ENCODE measurements at places on chromosomes 2 and 18. TPM values are rescaled to one million over a fixed set of nuclear protein-coding genes. Genes with fewer than 3 reads are reported as not detected.
A peak's percentile ranks its signal among the peaks of the same experiment; 100 is the strongest.

CFAP53 gene
- not detected for total RNA-seq

NEB gene
- 7.7 TPM for total RNA-seq

ASB18 gene
- not detected for total RNA-seq

CREG2 gene
- total RNA-seq: not detected

CNTNAP5 gene
- total RNA-seq: not detected

CXCR4 gene
- total RNA-seq: 6.8 TPM

TRABD2A gene
- total RNA-seq: 1.7 TPM

TEKT4 gene
- not detected for total RNA-seq

KIAA2012 gene
- total RNA-seq: not detected

STAM2 gene
- 37.4 TPM for total RNA-seq

SIX3 gene
- not detected for total RNA-seq

- no peak for DNase-seq
These were observed 240.0 kb downstream of the WDR7 start for GRCh38 chr18:56891116-56891515.

GRCh38 chr2:6576302-6576701, 289.4 kb downstream of the CMPK2 start:
- DNase-seq: no peak

GRCh38 chr18:28735731-28736130, 558.8 kb upstream of the CDH2 start:
- no peak for DNase-seq

DNA sequence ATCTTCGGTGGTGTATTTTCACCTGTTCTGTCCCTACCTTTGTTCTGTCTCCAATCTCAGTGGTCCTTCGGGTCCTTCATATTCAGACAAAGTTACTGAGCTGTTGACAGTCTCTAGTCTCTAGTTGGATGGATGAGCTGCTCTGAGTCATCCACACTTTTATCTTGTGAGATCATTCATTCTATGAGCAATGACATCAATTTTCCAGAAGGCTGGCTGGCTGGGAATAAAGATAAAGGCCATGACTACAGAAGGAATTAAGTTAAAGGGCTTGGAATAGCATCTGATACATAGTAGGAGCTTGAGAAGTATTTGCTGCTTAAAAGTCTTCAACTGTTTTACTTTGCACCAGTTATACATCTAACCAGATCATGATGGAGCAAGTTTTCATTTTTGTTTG, 43.1 kb upstream of the SLC39A10 start:
- no peak for DNase-seq

DNA sequence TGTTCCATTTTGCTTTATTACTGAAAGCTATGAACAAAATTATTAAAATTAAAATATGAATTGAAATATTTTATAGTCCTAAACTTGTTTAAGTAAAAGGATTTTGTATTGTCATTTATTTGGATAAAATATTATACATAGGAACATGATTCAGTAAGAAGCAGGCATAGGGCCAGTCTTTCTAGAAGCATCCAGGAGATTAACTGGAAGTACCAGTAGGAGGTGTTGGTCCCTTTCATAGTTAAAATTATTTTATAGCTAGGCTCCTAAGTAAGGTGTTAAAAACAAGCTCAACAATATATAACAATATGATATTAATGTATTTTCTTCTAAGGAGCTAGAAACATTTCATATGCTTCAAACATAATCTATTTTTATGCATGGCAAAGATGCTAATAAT, 43.7 kb downstream of the FIGN start:
- DNase-seq: no peak

- no peak for DNase-seq
These were observed 737.9 kb upstream of the SALL3 start for GRCh38 chr18:78241535-78242253.

DNA sequence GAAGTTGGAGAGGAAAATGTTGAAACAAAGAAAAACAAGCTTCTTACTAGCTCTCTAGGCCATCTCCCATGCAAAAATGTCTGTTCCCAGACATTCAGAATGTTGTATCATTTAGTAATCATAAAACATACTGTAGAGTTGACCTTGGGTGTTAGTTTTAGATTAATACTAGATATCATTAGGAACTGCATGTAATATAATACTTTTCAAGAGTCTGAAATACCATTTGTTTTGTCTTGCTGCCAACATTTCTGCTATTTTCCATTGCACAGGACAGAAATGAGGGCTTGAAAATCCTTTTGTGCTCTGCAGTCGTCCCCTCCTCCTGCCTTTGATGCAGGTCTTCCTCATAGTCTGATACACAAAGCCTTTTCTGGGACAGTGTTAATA, 89.5 kb upstream of the RBMS1 start:
- no peak for DNase-seq

- DNase-seq: peak; percentile 63
These were observed 76.2 kb downstream of the KIAA2012 start for GRCh38 chr2:202149155-202149762.

DNA sequence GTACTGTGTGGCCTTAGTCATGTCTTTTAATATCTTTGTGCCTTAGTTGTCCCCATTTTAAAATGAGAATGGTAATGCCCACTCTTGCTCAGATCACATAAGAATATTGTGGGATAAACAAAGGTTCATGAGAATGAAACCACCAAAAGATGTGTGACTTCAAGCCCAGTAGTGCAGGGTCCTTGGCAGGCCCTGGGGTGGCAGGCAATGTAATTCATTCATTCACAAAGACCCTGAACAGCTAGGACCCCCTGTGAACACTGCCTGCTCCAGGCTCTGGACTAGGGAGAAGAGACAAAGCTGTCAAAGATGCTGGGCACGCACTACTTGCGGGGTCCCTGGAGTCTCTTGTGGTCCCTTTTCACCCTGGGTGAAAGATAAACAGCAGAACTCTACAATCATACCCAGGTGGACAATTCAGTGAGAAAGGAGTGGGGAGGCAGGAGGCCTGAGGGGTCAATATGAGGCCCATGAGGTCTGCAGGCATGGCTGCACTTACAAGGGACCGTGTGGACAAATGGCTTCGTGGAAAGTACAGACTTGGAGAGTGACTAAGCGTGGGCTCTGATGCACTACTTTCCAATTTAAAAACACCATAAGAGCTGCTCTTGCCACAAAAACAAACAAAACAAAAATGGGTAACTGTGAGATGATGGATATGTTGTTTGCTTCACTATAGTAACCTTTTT, 136.1 kb downstream of the SMAD7 start:
- peak; percentile 40 for DNase-seq

DNA sequence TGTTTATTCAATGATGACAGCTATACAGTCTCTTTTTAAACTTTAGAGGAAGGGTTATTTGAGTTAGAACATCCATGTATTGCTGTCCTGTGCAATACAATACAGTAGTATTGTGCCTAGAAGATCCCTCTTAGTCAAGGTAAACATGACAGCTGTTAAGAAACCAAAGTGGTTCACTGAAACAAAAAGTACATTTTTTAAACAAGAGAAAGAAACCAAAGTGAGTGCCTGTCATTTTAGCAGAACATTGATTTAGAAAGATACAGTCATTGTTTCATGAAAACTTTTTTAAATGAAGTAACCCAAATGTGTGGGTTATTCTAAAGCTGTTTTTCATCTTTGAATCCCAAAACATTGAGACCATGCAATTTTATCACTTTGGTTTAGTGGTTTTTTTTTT, 15.5 kb downstream of the ITPRID2 start:
- DNase-seq: no peak

DNA sequence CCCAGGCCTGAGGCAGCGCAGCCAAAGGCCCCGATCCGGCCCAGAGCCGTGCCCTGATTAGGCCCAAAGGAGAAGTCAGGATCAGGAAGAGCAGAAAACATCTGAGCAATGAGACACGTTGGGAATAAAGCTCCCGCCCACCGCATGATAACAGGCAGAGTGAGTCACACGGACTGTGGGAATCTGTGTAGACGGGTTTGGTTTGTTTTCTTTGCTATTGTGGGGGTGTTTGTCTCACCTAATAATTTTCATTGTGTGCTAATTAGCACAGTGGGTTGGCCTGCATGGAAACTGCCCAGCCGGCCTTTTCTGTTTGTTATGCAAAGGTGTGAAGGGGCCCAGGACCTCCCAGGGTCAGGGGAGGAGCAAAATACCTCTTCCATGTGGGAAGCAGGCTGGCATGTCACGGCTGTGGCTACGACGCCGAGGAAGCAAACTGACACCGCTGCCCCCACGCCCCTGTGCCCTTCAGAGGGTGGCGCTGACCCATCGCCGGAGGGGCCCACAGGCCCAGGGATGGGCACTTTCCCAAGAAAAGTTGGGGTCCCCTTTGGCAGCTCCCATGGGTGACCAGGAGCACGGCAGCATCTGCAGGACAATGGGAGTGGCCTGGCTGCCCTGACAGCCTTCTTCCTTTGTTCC, 68.4 kb upstream of the CTDP1 start:
- peak; percentile 73 for DNase-seq

GRCh38 chr2:222423632-222424275, 589 bp upstream of the SGPP2 start:
- no peak for DNase-seq

- no peak for DNase-seq
These were observed 21.4 kb upstream of the STON1 start for GRCh38 chr2:48508461-48509124.

GRCh38 chr2:174931724-174932123, 73.5 kb downstream of the CHN1 start:
- DNase-seq: no peak

- DNase-seq: no peak
These were observed 37.4 kb upstream of the SLC39A10 start for GRCh38 chr2:195619590-195619989.

DNA sequence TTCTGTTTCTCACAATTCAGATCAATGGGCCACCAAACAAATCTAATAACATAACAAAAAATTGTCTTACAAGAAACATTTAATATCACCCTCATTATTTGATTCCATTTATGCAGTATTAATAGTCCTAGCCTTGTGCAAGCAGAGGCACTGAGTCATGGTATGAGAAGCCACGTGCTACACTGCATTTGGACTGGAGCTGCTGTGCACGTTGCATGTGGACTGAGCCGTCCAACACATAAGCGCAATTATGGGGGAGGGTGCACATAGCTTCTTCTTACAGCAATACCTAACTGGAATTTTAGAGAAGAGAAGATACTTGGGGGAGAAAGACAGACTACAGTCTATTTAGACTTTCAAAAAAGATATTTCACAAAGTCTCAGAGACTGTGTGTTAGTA, 329.6 kb upstream of the ID2 start:
- no peak for DNase-seq

GRCh38 chr2:173989160-173989883, 24.1 kb upstream of the SP3 start:
- DNase-seq: no peak

DNA sequence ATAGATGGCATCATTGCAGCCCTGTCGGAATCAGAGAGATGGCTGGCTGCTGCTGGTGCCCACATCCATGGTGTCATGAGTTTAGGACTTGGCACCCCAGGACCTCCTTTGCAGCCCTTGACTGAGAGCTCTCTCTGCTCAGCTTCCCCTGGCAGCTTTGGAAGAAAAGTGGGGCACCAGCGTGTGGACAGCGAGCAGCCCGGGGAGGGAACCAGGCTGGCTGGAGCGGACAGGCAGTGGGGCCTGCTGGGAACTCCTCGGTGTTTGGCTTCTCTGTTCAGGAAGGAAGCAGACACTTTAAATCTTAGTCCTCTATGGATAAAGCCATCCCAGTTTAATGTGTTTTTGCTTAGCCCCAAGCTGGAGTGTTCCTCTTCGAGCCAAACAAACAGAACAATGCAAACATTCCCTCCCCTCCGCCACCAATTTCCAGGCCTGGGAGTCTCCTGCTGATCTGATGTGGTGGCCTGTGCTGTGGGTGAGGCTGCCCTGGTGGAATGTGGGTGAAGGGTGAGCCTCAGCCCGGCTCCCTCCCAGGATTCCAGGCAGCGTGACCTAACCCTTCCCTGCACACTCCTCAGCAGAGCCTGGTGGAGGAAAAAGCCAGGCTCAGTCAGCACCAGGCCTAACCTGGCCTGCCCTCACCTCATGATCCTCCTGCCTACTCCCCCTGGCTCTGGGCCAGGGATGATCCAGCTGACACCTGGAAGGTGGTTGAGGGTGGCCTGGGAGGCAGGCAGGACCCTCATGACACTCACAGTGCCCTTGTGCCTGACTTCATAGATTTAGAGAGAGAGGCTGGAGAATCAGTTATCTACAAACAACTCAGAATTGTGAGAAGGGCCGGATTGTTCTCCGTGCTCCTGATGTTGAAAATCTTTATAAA, 21.6 kb upstream of the ITGB6 start:
- DNase-seq: peak; percentile 75

GRCh38 chr2:232802091-232802490, 25.7 kb upstream of the KCNJ13 start:
- DNase-seq: no peak

GRCh38 chr2:197163712-197164140, 146.9 kb downstream of the ANKRD44 start:
- no peak for DNase-seq

DNA sequence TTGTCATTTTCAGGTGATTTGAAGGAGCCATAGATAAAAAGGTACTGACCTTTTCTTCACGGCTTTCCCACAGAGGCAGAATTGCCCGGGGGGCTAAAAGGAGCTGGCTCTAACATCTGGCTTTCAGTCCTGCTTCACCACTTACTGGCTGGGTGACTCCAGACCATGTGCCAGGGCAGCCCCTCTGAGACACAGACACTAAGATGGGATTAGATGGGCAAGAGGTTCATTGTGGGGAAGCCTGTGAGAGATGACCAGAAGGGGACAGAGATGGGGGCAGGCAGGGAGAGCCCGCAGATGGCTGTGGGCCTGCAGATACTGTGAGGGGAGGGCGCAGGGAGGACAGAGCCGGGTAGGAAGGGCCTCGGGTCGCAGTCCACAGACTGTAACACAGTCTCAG, 74.7 kb upstream of the TTC39C start:
- peak; percentile 54 for DNase-seq

DNA sequence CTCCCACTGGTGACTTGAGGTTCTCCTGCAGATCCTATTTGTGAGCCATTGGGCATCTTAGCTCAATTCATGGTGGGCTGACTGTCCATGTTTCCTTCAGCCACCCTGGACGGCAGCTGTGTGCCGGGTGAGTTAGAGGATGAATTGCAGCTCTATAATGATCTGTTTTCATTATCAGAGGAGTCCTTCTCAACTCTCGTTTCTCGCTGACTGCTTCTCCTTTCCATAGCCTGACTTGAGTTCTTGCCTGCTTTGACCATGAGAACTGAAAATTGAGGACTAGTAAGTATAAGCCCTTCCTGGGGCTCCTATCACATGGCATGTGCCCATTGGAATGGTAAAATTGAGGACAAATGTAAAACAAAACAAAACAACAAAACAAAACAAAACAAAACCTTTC, 121.8 kb downstream of the CDC42EP3 start:
- DNase-seq: no peak

- DNase-seq: no peak
These were observed 51.4 kb downstream of the RAB27B start for GRCh38 chr18:54879691-54880090.

DNA sequence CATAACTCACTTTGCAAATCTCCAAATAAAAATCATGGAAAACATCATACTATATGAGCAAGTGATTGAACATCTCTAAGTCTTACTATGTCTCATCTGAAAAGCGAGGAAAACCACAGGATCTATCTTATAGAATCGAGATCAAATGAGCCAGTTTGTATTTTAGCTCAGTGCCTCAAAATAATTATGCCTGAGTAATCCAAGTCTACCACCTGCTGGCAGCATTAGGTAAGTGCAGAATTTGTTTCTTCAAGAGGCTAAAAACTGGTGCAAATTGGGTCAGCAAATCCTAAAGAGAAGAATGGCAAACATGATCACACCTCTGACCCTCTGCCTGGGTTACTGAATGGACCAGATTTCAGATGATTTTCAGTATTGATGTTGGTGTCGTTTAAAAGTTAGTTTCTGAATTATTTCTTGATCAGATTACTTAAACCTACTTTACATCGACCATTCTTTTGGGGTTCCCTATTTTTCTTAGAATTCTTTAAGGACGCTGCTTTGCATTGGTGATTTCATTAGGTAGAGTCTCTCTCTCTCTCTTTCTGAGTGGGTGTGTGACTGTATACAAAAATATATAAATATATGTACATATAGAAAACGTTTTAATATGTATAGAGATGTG, 12.7 kb upstream of the FHOD3 start:
- DNase-seq: no peak
